ENCODE measurements at places on chromosomes 1 and 21. TPM values are rescaled to one million over a fixed set of nuclear protein-coding genes. Genes with fewer than 3 reads are reported as not detected.

GRCh38 chr1:164605254-164606091 is 46.5 kb downstream of the PBX1 start:
- H3K27me3 ChIP-seq, result no peaks in the 10 kb centered on the region
- H3K36me3 ChIP-seq, result peaks cover 16% of the 10 kb centered on the region
- peaks cover 93% of the 10 kb centered on the region for H3K4me1 ChIP-seq
- DNase-seq, result no peak
- no peak overlapping the region for H3K4me3 ChIP-seq

The FAM78B gene
- 0.16 TPM for total RNA-seq

DNA sequence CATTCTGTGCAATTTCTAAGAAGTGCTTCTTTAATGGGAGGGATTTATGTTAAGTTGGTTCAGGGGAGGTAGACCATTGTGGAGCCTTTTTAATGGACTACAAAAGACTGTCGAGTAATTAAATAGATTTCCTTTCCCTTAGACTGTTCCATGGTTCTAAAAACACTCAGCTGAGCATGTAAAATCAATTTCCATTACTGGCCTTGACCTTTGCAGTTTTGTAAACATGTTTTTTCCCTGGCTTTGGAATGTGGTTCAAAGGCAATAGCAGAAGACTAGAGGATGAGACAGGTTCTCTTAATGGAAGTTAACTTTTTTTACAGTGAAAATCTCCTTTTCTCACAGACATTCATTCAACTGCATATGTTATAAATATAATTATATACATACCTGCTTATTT is 37.6 kb upstream of the BTG3 start:
- no peaks in the 10 kb centered on the region for H3K36me3 ChIP-seq
- no peak overlapping the region for H3K27ac ChIP-seq
- no peak overlapping the region for H3K4me3 ChIP-seq
- peaks cover 3% of the 10 kb centered on the region for H3K4me1 ChIP-seq

The SPATA46 gene
- total RNA-seq, result not detected

The LRRC71 gene
- total RNA-seq, result 0.34 TPM

DNA sequence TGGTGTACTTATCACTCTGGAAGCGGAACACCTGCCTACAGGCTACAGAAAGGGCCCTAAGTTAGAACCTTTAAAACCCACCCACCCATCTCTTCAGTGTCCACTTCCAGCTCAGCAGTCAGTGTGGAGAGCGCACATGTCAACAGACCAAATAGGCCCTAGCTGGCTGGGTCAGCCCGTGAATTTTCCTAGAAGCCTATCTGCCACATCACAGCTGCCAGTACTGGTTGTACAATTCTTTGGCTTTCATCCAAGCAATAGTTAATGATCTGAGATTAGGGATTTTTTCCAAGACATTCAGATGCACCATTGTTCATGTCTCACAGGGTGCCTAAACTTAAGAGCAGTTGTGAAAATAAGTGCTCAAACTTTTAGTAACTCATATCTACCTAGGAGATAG is 197.1 kb downstream of the KCNK2 start:
- DNase-seq, result no peak
- no peak overlapping the region for H3K4me3 ChIP-seq
- no peak overlapping the region for H3K27ac ChIP-seq

The HES2 gene
- 0.98 TPM for total RNA-seq

GRCh38 chr1:51736702-51737101 is 119.8 kb downstream of the OSBPL9 start:
- no peaks in the 10 kb centered on the region for H3K27me3 ChIP-seq
- H3K4me1 ChIP-seq, result peaks cover 81% of the 10 kb centered on the region
- no peak overlapping the region for H3K4me3 ChIP-seq
- no peak for DNase-seq

GRCh38 chr1:116418091-116418830 is 45.2 kb downstream of the ATP1A1 start:
- no peaks in the 10 kb centered on the region for H3K27me3 ChIP-seq
- no peaks in the 10 kb centered on the region for H3K36me3 ChIP-seq
- peak; percentile 70 for DNase-seq
- peaks cover 22% of the 10 kb centered on the region for H3K4me1 ChIP-seq
- H3K4me3 ChIP-seq, result peak overlapping the region; percentile 81
- peak overlapping the region; percentile 75 for H3K27ac ChIP-seq

- no peaks in the 10 kb centered on the region for H3K27me3 ChIP-seq
- no peaks in the 10 kb centered on the region for H3K4me1 ChIP-seq
These were observed 141.9 kb downstream of the PEX14 start for GRCh38 chr1:10616696-10617095.

GRCh38 chr1:248114890-248115289 is 19.9 kb downstream of the OR2L13 start:
- H3K36me3 ChIP-seq, result no peaks in the 10 kb centered on the region
- no peak overlapping the region for H3K27ac ChIP-seq
- no peak for DNase-seq

The PLEKHG5 gene
- total RNA-seq, result 50.7 TPM

DNA sequence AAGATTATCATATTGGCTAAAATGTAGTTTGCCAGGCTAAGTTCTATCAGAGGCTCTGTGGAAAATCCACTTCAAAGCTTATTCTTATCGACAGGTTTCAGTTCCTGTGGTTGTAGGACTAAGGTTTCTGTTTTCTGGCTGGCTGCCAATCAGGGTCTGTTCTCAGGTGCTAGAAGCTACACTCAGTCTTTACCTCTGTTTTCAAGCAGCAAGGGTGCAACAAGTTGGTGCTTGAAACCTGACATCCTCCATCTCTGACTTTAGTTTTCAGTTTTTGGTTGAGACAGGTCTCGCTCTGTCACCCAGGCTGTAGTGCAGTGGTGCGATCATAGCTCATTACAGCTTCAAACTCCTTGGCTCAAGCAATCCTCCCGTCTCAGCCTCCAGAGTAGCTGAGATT is 15.3 kb upstream of the TMCO2 start:
- peaks cover 55% of the 10 kb centered on the region for H3K36me3 ChIP-seq
- no peak for DNase-seq
- no peaks in the 10 kb centered on the region for H3K4me1 ChIP-seq
- H3K27me3 ChIP-seq, result no peaks in the 10 kb centered on the region
- no peak overlapping the region for H3K4me3 ChIP-seq
- H3K27ac ChIP-seq, result no peak overlapping the region

The NPPB gene
- 2.5 TPM for total RNA-seq

DNA sequence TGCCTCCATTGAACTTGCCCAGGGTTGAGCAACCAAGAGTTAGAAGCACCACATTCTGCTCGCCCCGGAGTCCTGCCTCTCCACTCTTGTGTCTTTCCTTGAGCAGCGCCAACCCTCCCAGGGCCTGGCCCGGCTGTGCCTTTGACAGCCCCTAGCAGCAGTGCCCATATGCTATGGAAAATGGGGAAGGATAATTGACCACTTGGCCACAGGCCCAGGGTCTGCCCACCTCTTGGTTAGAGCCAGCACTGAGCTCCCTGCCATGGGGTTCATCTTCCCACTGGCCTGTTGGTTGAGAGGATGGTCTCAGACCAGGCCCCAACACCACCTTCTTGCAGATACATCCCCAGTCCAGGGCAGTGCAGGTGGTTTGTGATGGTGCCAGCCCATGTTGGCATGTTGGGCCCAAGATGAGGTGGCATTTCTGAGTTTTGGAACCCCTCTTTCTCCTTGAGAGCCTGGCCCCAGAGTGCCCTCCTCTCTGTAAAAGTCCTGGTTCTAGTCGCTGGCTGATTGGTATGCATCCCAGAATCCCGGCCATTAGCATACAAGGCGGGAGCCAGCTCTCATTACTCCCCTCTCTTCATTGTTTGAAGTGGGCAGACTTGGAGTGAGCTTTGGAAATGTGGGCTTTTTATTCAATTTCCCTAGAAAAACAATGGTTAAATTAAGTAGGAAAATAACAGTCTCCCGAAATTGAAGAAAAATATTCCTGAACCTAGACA is 7.6 kb downstream of the ARHGEF10L start:
- H3K4me3 ChIP-seq, result no peak overlapping the region
- peaks cover 27% of the 10 kb centered on the region for H3K4me1 ChIP-seq
- H3K27me3 ChIP-seq, result no peaks in the 10 kb centered on the region
- DNase-seq, result no peak

The TSPAN2 gene
- total RNA-seq, result 14.2 TPM

The DPT gene
- 1.3 TPM for total RNA-seq

DNA sequence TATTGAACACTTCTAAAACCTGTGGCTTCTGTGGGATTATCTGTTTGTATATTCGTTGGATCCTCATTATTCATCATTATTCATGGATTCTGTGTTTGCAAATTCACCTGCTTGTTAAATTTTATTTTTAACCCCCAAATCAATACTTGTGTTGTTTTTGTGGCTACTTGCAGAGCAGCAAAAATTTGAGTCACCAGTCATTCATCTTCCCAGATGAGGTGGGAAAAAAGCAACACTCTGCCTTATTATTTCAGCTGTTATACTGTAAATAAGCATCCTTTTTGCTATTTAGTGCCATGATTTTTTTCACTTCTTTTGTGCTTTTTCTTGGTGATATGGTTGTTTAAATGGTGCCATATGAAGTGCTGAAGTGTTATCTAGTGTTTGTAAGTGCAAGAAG is 56.7 kb downstream of the RASAL2 start:
- H3K4me1 ChIP-seq, result peaks cover 11% of the 10 kb centered on the region
- H3K36me3 ChIP-seq, result no peaks in the 10 kb centered on the region
- no peaks in the 10 kb centered on the region for H3K27me3 ChIP-seq

DNA sequence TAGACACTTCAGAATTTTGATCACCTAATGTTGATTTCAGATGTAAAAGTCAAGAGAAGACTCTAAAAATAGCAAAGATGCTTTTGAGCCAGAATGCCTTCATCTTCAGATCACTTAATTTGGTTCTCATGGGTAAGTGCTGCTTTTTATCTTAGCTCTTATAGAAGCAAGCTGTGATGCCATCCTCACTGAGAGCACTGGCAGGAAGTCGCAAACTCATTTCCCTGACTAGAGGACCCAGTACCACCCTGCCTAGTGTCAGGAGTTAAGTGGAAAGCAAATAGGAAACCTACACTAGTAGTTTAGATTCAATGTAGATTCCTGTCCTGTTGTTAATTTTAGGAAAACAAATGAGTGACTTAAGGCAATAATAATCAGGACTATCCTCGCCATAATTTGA is 12.1 kb downstream of the IFNAR2 start:
- H3K4me1 ChIP-seq, result peaks cover 18% of the 10 kb centered on the region
- no peak overlapping the region for H3K4me3 ChIP-seq
- no peak overlapping the region for H3K27ac ChIP-seq
- no peak for DNase-seq
- peaks cover 29% of the 10 kb centered on the region for H3K36me3 ChIP-seq

All from mesothelial cell of epicardium (in vitro differentiated cells).